ENCODE measurements at places on chromosomes 4 and X.

GRCh38 chrX:9784332-9784731, 1.9 kb upstream of the SHROOM2 start:
- DNase-seq = no peak

DNA sequence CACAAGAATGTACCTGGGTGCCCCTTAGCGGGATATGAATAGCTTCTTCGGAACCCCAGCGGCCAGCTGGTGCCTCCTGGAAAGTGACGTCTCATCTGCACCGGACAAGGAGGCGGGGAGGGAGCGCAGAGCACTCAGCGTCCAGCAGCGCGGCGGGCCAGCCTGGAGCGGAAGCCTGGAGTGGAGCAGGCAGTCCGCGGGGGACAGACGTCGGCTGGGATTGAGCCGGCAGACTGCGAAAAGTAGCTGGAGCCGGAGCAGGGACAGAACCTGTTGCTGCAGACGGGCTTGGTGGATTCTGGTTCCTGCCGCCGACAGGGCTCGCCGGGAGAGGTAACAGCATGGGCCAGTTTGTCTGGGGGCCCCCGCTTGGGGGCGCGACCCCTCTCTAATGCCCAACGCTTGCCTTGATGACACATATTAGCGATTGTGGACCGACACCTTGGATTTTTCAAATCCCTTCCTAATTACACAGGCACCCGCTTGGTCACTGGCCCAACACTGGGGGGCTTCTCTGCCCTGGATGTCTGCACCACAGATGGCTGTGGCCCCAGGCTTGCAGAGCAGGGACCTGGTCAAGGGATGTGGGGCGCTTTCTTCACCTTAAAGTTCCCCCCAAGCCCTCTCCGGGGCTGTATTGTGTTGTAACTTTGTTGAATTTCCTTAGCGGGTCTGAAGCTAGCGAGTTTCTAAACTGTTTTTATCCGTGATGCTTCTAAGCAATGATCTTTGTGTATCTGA, at the start of gene NPFFR2:
TSS of gene NPFFR2 (plus strand) at position 133 of the 741 bp plus-strand sequence. CDS start 96,592 bp downstream, outside the sequence.
- DNase-seq = no peak

DNA sequence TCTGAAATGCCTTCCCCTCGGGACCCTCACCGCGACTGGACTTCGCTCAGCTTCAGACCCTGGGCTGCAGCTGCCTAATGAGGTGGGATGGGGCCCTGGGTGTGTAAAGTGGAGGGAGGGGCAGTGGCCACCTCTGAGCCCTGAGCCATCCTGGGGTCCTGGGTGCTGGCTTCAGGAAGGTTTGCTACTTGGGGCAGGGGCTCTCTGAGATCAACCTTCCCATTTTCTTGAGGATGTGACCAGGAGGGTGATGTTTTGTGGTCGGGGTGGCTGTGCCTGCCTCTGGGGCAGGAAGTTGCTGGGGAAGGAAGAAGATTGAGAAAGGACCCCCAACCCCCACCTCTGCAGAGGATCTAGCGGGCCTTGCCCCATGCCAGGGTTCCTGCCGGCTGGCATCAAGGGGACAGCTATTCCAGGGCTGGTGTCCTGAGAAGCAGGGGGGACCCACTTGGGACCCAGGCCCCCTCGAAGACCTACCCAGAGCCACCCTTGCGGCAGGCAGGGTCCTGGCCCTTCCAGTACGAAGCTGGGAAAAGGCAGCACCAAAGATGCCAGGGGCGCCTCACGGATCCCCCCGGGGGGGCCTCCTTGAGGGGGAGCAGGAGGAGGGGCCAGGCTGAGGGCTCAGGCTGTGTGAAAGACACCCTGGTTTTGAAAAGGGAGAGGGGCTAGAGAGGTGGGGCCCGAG, 6.5 kb downstream of the SH3BP2 start:
- no peak for DNase-seq

- no peak for DNase-seq
Observed at GRCh38 chr4:169851750-169852149, 94.0 kb upstream of the HPF1 start.

DNA sequence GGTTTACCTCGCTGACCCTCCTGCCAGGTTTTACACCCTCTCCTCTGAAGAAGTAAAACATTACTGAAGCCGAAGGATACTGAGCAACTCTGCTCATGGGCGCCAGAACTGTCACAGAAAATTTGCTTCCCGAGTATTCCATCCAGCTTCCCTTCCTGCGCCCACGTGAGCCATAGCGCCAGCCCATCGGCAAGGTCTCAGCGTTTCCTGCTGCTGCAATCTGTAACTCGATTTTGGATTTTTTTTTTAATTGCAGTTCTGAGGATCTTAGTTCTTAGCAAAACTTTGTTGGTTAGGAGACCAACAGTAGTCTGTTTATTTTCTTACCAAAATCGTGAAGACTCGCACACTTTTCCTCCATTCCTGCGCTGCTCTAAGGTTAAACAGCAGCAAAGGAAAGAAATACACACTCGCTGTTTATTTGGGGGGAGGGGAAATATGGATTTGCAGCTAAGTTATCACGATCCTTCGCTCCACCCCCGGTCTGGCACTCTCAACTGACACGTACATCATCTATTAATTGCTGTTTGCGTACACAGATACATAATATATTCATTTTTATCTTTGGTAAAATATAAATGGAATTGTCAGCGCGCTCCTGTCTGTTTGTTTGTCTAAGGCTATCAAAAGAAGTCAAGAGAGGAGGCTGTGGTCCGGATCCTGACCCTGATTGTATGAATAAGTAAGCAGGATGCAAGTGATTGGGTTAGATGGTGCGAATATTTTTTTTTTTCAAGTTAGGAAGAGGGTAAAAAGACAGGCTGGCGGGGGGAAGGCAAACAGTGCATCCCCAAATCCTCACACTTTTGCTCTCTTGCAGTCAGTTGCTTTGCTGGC, at the start of gene TLL1:
TSS of gene TLL1 (plus strand) at position 777 of the 837 bp plus-strand sequence. CDS start 668 bp downstream, outside the sequence.
- DNase-seq = no peak

- no peak for DNase-seq
Observed at GRCh38 chr4:155881555-155881954, 15.5 kb upstream of the ASIC5 start.

DNA sequence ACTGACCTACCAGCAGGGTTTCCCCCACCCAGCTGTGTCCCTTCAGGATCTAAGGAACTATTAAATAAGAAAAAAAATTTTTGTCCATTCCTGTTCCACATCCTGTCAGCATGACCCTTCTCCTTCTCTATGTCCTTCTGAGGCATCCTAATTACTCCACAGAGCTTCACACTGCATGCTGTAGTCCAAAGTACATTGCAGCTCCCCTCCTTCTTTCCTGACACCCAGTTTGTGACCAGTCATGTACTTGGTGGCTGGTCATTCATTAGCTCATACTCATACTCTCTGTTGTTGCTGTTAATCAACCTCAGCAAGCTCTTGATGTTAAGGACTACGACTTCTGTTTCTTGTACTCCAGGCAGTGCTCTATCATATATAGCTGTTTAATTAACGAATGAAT, 2.4 kb upstream of the EGF start:
- no peak for DNase-seq

DNA sequence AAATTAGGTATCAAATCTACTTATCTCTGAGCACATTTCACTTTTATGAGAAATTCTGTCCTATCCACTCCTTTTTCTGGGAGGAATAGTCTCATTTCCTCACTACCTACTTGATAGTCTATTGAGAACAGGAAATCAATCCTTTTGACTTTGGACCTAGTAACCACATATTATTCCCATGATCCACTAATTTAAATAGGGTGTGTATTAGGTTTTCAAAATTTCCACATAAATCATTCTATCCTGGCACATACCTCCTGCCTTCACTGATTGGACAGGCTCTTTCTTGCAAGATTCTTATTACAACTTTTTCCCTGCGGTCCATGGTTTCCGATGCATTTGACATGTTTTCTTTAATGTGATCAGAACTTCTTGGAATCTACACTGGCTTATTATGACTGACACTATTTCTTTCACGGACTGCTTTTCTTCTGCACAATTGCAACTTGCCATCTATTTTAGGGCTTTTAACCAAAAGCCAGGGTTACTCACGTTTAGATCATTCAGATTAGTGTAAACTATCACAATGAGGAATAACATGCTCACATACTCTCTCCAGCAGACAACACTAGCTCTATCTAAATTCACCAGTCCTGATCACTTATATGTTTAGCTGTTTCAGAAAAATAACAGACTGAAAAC, 419.9 kb upstream of the SLIT2 start:
- no peak for DNase-seq

- DNase-seq = no peak
Observed at GRCh38 chr4:150863456-150863855, 151.6 kb downstream of the LRBA start.

- DNase-seq = no peak
Observed at GRCh38 chr4:5638976-5639375, 69.4 kb downstream of the EVC2 start.

DNA sequence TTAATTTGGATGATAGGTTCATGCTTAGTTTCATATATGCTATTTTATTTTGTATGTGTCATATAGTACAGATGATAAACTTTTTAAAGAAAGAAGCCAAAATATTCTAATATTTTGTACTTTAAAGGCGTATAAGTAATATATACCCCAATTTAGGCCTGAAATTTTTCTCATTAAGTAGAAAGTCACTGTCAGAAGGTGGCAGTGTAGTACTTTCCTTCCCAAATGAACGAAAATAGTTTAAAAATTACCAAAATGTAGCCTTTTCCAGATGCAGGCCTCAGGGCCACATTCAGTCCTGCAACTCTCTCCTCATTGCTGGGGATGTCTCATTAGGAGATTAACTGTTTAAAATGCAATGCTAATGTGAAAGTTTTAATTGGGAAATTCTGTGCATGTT, 1263.6 kb downstream of the C4orf33 start:
- DNase-seq = no peak

GRCh38 chr4:42385516-42385915, 11.8 kb upstream of the SHISA3 start:
- DNase-seq = no peak

- no peak for DNase-seq
Observed at GRCh38 chr4:153785910-153786721, 2.8 kb downstream of the SFRP2 start.

DNA sequence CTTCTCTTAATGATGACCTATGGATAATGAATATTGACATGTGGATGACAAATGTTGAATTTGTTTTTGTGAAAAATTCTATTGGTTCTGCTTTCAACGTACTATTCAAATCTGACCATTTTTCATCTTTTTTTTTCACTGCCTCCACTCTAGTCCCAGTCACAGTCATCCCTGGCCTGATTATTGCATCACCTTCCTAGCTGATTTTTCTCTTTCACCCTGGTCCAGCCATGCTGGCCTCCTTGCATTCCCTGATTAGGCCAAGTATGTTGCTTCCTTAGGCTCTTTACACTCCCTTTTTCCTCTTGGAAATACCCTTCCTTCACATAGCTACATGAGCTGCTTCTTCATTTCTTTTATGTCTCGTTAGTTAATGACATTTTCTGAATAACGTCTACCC, 58.1 kb upstream of the MAP9 start:
- no peak for DNase-seq

GRCh38 chrX:21438792-21439191, 64.6 kb downstream of the CNKSR2 start:
- no peak for DNase-seq

DNA sequence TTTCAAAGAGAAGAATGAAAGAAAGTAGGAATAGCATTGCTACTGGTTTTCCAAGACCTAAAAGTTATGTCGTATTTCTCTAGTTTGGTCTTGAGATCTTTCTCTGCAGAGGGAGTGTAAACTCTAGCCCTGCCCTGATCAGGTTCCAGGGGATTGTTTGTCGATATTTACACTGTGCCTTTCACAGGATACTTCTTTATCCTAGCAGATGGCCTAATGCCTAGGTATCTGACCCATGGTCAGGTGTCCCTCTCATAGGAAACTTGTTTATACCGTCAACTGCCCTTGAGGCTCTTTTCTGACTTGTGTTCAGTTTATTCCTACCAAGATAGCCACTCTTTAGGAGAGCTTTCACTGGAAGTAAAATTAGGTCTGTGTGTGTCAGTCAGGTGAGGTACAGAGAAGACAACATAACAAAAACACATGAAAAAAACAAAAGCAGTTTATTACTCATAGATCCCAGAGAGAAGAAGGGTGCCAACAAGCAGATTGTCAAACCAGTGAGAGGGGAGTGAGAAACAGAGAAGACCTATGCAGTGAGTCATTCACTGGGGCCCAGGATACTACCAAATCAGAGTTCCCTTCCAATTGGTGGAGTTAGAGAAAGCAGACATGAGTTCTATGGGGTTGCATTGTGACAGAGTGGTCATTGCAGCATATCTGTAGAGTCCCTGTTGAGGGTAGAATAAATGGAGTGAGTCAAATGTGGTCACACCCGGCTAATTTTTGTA, 40.6 kb upstream of the THOC2 start:
- no peak for DNase-seq

DNA sequence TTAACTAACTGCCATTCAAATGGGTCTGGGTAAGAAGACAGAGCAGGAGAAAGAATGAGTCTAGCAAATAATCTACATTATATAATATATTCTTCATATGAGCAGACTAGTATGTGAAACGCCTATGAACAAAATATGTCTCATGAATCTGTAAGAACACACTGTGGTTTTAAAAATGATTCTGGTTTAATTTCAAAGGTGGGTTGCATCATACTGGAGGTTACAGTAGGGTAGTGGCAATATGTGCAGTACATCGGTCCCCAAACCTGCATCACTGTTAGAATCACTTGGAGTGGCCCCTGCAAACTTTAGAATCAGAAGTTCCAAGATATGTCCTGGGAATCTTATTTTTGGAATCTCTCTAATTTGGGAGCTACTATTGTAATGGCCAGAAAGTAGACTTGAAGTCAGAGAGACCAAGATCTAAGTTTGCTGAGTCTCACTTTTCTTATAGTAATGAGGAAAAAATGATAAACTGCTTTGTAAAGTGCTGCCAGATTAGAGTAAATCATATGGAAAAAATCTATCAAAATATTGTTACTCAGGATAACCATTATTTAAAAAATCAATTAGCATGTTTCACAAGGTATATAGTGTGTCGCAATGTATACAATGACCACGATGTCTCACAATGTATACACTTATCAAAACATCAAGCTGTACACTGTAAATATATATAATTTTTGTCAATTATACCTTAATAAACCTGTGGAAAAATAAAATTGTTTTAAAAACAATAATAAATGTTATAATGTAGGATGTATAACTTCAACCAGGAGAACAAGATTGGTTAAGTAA, 37.9 kb upstream of the ARSJ start:
- no peak for DNase-seq

GRCh38 chr4:80425124-80426100, 89.9 kb downstream of the CFAP299 start:
- DNase-seq = no peak

GRCh38 chr4:17941731-17942130, 79.8 kb downstream of the LCORL start:
- no peak for DNase-seq

GRCh38 chr4:156774422-156774821, 197.2 kb downstream of the PDGFC start:
- no peak for DNase-seq

GRCh38 chrX:40169193-40170101, 71.7 kb upstream of the BCOR start:
- peak; percentile 67 for DNase-seq

- DNase-seq = no peak
Observed at GRCh38 chr4:86249074-86249473, 110.8 kb downstream of the MAPK10 start.

- no peak for DNase-seq
Observed at GRCh38 chrX:46733226-46733625, 25.7 kb downstream of the SLC9A7 start.
